H7 (cell line): ENCODE measurements at places on chromosomes 2 and 18. TPM values are rescaled to one million over a fixed set of nuclear protein-coding genes. Genes with fewer than 3 reads are reported as not detected.

TBR1 gene
- under 0.01 and 0.37 TPM in 2 replicates for total RNA-seq

CFC1 gene
- total RNA-seq = 0.30 and 0.52 TPM in 2 replicates

GPR17 gene
- total RNA-seq = not detected in 2 replicates

DSC3 gene
- 0.73 and 1.2 TPM in 2 replicates for total RNA-seq

CROCC2 gene
- total RNA-seq = 0.38 TPM in 1 of 2 replicates, not detected in the other

ST8SIA5 gene
- total RNA-seq = 0.38 and 0.52 TPM in 2 replicates

DRC1 gene
- 0.07 TPM in 1 of 2 replicates, not detected in the other for total RNA-seq

ALKAL2 gene
- 1.1 and 2.6 TPM in 2 replicates for total RNA-seq
